ENCODE measurements at places on chromosomes 13 and 19.

DNA sequence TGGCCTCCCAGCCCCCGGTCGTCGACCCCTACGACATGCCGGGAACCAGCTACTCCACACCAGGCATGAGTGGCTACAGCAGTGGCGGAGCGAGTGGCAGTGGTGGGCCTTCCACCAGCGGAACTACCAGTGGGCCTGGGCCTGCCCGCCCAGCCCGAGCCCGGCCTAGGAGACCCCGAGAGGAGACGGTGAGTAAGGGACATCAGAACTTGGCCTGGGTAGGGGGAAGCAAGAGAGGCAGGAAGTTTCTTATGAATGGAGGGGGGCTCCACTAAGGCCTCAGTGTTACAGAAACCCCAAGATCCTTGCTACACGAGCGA, 2.9 kb downstream of the FOSB start:
- no peak for DNase-seq

GRCh38 chr13:112877066-112877465, 91.9 kb upstream of the MCF2L start:
- no peak for DNase-seq

- no peak for DNase-seq
These were observed 201.0 kb upstream of the RXFP2 start for GRCh38 chr13:31538067-31539042.

- DNase-seq: no peak
These were observed 55.5 kb upstream of the KATNAL1 start for GRCh38 chr13:30362869-30363268.

Data from non-pigmented ciliary epithelial cell (primary cell).